GM04503 (cell line): ENCODE measurements at places on chromosomes 12 and 14.

DNA sequence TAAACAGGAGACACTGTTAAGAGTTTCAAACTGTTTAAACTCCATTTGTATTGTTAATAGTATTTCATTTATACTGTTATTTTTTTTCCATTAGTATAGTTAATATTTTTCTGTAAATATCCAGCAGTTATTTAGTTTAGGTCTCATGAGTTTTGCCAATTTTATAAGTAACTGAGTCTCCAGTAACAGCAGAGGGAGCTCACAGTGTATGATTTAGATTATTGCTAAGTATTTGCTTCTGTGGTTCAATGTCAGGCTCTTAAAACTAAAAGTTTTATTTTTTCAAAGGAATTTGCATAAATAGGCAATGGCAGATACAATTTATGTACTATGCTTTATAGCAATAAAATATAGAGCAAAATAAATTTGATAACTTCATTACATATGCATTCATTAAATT lies 209.7 kb downstream of the ATXN7L3B start:
- no peak for DNase-seq

DNA sequence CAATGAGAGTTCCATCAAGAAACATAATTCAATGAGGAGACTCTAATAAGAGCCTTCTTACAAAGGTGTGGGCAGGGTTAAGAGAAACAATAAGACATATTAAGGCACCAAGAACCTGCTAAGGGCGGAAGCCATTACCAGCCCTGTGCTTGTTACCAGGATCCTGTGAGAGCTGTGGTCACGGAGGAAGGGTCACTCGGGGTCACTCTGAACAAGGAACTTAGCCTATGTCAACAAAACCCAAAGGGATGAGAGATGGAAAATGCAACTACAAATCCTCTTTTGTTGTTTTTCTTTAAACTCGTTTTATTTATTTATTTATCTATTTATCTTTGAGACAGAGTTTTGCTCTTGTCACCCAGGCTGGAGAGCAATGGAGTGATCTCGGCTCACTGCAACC lies 460.4 kb upstream of the CCDC196 start:
- no peak for DNase-seq

GRCh38 chr12:61536525-61536924 lies 723.7 kb upstream of the USP15 start:
- no peak for DNase-seq

GRCh38 chr12:7374423-7375144 lies 69.4 kb downstream of the CD163L1 start:
- no peak for DNase-seq

DNA sequence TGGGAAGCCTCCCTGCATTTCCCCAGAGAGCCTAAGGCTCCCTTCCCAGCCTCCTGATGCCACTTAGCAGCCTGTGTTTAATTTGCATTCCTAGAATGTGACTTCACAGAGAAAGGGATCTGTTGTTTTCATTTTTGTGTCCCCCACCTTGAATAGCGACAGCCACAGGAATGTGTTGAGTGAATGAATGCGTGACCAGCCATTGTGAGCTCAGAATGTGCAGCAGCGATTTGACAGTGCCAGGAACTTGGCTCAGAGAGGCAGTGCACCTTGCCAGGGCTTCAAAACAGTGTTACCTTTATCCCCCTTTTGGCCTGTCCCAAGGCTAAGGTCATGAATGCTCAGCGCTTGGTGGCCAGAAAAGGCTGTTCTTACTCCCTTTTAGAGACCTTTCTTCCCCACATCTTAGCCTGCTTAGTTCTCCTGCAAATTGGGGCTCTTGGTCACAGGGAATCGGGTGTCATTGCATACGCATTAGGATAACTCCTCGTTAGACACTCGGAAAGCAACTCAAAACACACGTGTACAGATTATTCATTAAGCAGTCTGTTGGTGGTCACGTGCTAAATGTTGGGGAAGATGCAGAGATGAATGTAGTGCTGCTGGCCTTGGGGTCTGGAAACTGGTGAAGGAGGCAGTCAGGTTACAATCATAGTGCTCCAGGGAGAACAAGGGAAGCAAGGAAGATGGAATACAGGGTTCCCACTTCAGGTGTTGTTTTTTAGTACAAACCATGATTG lies 9.8 kb downstream of the NTF3 start:
- peak; percentile 82 for DNase-seq

DNA sequence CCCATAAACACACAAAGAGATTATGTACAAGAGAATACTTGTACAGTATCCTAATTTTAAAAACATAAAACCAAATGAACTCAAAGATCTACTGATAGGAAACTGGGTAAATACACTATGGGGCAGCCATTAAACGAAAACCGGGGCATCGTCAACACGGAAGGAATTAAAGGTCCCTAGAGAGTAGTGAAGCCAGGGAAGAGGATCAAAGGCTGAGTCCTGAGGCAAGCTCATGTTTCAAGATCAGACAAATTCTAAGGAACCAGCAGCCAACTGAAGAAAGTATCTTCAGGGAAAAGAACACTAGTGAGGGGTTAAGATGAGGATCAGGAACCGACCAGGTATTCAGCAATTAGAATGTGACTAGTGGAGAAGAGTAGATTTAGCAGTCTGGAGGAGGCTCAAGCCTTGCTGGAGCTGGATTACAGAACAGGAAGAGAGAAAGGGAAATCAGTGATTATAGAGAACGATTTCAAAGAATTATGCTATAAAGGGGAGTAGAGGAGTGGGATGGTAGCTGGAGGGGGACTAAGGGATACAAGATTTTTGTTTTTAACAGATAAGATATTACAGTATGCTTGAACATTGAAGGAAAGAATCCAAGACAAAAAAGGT lies 23.7 kb downstream of the SEL1L start:
- DNase-seq = no peak

DNA sequence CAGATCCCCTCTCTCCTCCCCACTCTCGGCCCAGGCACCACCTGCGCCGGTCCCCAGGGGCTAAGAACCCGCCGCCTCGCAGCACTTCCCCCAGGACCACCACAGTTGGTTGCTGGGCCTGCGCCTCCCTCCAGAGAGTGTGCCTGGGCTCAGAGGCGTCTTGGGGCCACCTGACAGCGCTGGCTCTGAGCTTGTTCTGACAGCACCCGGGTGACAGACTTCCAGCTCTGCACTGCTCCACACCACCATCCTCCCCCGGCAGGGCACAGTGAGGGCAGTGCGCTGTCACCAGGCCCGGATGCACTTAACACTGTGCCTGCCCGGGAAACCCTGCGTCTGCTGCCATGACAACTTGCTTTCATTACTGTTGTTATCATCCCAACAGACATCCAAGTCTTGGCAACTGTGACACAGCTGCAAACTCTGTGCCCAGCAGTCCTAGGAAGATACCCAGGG lies 6.6 kb downstream of the BRF1 start:
- peak; percentile 39 for DNase-seq

GRCh38 chr12:112170376-112170775 lies 45.0 kb downstream of the TRAFD1 start:
- DNase-seq = no peak

GRCh38 chr14:33490555-33490954 lies 460.3 kb downstream of the EGLN3 start:
- DNase-seq = no peak

- peak; percentile 44 for DNase-seq
Measured at GRCh38 chr12:2284857-2285256, 232.1 kb downstream of the CACNA1C start.

GRCh38 chr14:28831126-28831525 lies 64.5 kb downstream of the FOXG1 start:
- DNase-seq = no peak

- DNase-seq = no peak
Measured at GRCh38 chr14:63275611-63276010, 43.1 kb downstream of the GPHB5 start.

DNA sequence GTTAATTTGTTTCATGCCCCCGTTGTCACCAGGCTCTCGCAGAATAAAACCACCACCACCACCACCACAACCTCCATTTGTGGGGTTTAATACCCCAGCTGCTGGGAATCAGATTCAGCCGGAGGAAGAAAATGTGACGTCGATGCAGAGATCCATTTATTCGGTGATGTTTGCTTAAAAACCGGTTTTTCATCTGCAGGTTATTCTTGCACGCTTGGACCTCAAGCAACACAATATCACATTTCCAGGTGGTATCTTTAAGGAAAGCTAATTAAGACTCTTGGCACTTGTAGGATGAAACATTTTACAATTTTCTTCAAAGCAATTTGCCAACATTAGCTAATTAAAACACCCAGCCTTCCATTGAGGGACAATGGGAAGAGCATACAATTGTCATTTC lies 39.8 kb downstream of the SPRING1 start:
- DNase-seq = no peak

DNA sequence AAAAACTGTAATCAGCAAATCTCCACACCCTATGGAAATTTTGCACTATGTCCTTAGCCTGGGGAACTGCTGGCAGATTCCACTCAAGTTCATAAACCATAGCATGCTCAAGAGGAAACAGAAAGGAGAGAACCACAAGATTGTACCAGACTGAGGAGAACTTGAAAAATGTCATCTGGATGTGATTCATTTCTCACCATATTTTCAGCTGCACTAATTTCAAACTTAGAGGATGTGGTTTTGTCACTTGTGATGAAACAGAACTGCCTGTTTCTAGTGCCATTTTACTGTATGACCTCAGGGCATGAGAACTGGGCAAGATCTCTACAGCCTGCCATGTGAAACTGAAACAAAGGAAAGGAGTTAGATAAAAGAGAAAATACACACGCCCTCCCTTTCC lies 1493.1 kb upstream of the FLRT2 start:
- DNase-seq = peak; percentile 53

DNA sequence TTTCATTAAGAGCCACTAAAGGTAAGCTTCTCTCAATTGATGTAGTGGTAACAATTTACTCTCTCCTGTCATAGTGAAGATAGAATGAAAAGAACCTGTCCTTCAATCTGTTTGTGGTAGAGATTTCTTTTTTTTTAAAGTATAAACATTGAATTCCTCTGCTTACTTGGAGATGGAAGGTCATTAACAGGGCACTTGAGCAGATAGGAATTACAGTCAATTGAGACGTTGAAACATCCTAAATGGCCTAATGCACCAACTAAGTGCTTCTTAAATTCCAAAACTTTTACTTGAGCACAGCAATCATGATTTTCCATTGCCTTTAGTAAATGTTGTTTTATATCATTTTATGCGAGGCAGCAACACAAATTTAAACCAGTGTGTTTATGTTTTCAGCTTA lies 241.4 kb downstream of the FOXG1 start:
- no peak for DNase-seq

GRCh38 chr14:90331497-90332270 lies at the start of gene NRDE2:
Gene NRDE2, minus strand, starts transcription at chr14:90331941. Its CDS starts 37 bp downstream, at chr14:90331904.
- peak; percentile 77 for DNase-seq

- DNase-seq = no peak
Measured at GRCh38 chr12:52423661-52424500, 10.3 kb downstream of the KRT75 start.

DNA sequence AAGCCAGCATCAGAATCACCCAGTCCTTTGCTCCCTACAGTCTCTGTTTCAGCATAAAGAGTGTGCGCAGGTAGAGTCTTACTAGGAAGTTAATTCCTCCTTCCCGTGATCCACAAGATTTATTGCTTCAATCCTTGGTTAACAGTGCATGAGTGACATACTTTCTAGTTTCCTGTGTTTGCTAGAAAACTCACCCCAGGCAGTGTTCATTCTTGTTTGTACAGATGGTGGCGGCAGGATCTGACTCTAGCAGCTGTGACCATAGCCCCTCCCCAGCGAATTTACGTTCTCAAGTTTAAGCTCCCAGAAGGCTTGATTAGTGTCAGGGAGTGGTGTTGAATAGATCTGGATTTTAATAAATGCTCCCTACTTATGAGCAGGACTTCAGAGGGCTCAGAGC lies 75.9 kb upstream of the ANO2 start:
- DNase-seq = no peak

DNA sequence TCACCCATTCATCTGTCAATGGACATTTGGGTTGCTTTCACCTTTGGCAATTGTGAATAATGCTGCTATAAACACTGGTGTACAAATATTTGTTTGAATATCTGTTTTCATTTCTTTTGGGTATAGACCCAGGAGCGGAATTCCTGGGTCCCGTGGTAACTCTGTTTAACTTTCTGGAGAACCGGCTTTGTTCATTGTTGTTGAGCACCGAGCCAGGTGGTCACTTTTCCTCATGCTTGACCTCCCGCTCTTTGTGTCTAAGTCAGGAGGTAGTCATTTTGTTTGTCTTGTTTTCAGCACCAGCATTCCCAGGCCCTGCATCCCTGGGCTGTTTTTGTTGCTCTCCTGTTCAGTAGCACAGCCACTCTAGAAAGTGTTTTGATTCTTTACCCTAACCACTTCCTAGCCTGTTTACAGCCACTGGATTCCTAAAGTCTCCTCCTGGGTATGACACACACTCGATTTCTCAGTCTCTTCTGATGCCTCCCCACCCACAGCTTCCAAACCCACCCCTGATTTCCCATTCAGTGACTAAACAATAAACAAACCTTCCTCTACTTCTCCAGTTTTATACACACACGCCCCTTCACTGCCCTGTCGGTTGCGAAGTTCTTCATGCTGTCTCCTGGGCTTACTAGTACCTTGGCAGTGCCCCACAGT lies 37.9 kb downstream of the B4GALNT3 start:
- no peak for DNase-seq

GRCh38 chr12:9718968-9719367 lies 13.9 kb downstream of the CLECL1 start:
- DNase-seq = no peak

- DNase-seq = peak; percentile 29
Measured at GRCh38 chr12:132189378-132190011, 45.2 kb downstream of the NOC4L start.

GRCh38 chr12:54358191-54358944 lies 5.9 kb downstream of the GPR84 start:
- DNase-seq = no peak

GRCh38 chr12:27280412-27280811 lies 36.3 kb downstream of the STK38L start:
- no peak for DNase-seq
